Stimulated activated CD8-positive, alpha-beta memory T cell treated with anti-CD3 and anti-CD28 coated beads, Interleukin-4, amount 100 ng/mL, for 4 hours (primary cell): ENCODE measurements at places on chromosomes 5 and 9.

DNA sequence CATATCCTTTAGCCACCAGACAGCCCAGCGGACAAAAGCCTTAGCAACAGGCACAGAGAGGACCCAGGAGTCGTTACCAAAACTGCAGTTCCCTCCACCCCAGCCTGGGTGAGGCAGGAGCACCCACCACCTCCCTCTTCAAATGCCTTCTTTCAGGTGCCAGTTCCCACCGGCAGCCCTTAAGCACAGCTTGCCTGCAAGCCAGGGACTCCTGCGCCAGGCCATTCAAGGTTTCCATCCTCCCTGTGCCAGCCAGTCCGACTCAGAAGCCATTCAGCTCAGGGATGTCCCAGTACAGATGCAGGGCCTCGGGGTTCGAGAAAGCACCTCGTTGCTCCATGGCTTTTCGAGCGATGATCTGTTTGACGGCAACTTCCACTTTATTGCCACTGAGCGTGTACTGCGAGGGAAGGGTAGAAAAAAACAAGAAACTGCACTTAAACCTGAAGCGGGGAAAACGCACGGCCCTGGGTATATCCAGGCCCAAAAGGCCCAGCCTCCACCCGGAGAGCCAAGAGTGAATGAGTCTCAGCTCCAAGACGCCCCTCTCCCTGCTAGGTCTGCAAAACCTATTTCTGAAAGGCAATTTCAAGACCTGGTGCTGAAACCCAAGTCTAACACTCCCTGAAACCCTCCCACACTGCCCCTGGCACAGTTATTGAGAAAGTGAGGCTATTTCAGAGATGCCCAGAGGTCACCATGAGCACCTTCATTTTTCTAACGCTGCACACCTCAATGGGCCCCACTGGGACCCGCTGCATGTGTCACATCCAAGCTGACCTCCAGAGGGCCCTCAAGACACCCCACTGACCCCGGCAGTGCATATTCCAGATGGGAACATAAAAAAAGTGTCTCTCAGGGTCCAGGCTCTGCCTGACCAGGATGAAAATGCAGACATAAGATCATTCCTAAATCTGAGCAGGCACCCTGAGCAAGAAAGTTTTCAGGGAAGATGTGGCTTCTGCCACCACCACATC, 36.8 kb upstream of the ZNF354A start:
- DNase-seq: no peak

DNA sequence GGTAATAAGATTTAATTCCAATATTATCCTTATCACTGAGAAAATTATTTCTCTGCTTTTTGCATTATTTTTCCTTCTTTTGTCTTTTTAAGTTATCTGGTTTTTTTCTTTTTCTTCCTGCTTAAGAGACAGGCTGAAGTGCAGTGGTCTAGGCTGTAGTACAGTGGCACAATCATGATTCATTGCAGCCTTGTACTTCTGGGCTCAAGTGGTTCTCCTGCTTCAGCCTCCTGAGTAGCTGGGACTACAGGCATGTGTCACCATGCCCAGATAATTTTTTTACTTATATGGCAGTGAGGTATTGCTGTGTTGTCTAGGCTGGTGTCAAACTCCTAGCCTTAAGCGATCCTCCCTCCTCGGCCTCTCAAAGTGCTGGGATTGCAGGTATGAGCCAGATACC, 93.9 kb downstream of the SLC44A1 start:
- DNase-seq: no peak

GRCh38 chr5:158224253-158224652, 365.3 kb upstream of the CLINT1 start:
- no peak for DNase-seq

DNA sequence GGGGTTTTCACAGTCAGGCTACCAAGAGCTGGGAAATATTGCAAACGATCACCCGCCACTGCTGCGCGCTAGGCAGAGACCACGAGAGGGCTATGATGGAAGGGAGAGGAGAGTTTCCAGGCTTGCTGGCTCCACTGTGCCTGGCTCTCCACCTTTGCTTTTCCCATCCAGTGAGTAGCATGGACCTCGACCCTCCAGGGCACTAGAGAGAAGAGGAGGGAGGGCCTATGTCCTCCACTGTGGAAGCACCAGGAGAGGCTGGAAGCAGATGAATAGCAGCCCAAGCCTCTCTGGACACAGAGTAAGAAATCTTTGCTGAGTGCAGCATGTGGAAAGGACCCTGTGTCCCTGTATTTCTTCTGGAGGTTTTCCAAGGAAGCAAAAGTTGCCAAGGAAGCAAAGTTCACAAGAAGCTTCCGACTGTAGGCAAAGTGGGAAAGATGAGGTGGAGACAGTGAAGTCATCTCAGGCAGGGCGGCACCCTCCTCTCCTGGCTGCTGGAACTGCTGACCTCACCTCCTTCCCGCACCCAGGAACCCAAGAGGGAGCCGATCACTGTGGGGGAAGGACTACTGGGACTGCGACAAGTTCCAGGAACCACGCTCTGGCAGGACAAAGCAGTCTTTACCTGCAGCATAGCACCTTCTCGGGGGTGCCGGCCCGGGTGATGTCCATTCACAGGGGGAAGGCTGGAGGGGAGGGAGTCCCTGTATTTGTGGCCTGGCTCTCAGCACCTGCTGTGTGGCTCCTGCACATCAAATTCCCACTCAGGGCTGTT, 79.6 kb downstream of the CSNK1A1 start:
- DNase-seq: no peak

- no peak for DNase-seq
These were observed 30.0 kb upstream of the IL6ST start for GRCh38 chr5:56024810-56025150.

DNA sequence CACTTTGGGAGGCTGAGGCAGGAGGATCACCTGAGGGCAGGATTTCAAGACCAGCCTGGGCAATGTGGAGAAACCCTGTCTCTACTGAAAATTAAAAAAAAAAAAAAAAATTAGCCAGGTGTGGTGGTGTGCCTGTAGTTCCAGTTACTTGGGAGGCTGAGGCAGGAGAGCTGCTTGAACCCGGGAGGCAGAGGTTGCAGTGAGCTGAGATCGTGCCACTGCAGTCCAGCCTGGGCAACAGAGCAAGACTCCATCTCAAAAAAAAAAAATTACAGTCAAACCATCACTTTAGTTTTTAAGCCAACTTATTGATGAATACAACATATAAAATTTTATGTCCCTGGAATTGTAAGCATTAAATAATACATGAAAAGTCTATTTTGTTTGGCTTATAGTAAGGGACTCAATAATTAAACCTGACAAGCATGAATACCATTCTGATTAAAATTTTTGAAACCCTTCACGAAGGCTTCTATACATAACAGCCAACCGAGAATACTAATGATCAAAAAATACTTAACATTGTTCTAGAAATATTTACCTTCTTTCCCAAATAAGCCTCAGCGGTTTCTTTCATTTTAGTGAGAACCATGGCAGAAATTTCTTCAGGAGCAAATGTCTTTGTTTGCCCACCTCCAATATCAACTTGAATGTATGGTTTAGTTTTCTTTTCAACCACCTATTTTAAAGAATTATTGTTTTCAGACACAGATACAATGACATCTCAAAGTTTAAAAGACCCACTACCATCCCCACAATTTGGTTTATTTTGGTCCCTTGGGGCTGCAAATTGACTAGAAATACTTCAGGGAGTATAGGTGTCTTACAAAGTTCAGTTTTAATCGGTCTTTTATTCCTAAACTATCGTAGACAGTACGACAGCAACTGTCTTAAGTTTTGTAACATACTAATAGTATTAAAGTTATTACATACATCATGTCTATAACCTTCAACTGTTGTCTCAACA, 1.2 kb downstream of the HSPA5 start:
- DNase-seq: no peak

DNA sequence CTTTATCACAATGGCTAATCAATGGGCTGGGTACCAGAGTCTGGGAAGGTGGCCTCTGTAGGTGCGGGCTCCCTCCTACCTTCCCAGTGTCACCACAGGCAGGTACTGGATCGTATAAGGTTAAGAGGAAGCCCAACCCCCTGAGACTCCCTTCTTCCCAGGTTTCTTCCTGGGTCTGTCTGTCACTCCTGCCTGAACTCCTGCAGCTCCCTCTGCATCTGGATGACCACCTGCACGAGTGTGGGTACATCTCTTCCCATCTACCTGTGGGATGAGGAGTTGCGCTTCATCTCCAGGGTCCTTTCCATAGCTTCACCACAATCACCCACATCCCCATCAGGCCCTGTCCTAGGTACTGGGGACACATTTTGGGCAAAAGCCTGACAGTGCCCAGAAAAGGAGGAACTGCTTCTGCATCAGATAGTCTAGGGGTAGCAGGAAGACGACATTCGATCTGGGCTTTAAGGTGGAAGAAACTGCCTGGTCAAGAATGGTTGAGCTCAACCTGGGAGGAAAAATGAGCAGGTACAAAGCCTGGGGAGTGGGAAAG, 112.2 kb upstream of the ALDH1B1 start:
- no peak for DNase-seq

- no peak for DNase-seq
These were observed 98.8 kb upstream of the RAPGEF1 start for GRCh38 chr9:131838530-131839280.

- DNase-seq: no peak
These were observed 43.6 kb upstream of the TRMT10B start for GRCh38 chr9:37710046-37710445.

DNA sequence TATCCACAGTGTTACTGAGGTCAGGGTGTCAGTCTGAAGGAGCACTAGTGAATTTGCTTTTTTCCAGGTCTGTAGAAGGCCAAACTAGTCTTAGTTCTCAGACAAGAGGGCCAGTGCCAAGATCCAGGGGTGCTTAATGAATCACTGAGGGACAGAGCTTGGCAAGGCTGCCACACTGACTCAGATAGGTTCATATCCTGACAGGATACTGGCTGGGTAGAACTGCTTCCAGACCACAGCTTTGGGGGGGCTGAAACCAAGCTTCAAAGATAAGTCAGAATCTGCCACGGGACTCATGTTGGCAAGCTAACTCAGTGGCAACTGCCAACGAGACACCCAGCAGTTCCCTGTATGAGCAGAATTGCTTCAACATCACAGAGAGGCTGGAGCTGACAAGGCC, 1125.4 kb downstream of the EFNA5 start:
- no peak for DNase-seq

GRCh38 chr5:180070756-180071530, 616 bp downstream of the RNF130 start:
- DNase-seq: no peak

DNA sequence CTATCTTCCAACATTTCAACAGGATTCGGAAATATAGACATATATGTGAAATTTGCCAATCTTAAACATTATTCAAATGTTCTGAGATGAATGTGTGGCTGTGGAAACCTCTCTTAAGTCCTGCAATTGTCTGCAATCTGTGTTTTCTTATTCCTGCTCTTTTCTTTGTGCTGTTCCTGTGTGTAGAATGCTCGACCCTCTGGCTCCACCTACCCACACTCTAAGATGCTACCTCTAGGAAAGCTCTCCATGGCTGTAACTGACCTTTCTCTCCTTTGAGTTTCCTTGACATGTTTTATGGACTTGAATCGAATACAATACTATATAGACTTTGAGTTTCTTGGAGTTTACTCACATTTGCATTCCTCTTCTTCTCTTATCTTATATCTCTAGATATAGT, 120.6 kb upstream of the ASTN2 start:
- no peak for DNase-seq

DNA sequence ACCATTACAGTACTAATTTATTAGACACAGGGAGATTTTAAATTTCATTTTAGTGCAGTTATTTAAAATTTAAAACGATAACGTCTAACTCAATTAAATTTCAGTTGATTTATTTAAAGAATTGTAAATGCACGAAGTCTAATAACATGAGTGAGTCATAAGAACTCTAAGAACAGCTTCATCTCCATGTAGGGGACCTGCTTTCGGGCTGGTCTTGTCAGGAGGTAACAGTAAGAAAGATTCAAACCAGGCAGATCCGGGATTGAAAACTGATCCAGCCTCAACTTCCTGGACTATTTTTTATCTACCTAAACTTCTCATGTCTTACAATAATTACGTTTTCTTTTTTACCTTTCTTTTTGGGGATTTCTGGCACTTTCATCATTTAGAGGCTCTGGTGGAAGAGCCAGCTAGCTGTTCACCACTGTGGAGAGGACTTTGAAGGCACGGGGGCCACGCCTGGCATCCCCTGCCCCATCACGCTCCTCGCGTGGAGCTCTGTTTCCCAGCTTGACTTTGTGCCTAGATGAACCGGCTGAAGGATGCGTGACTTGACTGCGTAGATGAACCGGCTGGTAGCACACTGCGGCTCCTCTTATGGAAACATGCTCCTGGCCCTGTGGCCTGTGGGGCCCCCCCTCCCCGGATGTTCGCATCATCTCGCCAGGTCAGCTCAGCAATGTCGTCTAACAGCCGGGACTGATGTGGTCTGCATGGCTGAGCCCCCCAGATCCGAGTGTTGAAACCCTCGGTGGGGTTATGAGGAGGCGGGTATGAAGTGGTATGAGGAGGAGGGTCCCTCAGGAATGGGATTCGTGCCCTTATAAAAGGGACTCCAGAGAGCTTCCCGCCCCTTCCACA, 26.0 kb downstream of the NDUFS6 start:
- no peak for DNase-seq

DNA sequence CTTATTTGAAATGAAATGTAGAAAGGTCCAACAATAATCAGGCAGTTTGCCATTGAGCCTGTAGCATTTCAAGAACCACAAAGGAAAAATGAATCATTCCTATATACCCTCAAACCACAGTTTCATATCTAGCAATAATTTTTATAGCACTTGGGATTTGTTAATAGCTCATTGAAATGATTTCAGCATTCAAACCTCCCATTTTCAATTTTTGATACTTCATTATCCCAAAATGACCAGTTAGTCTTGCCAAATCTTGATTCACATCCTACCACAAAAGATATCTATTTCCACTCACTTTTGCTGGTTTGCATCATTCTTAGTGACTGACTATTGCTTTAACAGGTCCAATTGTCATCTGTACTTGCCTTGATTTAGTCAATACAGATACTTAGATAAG, 790.1 kb downstream of the TLE1 start:
- no peak for DNase-seq

- DNase-seq: no peak
These were observed 3.4 kb downstream of the BRD3OS start for GRCh38 chr9:134028575-134029247.

GRCh38 chr9:104944356-104944755, 16.4 kb upstream of the ABCA1 start:
- DNase-seq: no peak

DNA sequence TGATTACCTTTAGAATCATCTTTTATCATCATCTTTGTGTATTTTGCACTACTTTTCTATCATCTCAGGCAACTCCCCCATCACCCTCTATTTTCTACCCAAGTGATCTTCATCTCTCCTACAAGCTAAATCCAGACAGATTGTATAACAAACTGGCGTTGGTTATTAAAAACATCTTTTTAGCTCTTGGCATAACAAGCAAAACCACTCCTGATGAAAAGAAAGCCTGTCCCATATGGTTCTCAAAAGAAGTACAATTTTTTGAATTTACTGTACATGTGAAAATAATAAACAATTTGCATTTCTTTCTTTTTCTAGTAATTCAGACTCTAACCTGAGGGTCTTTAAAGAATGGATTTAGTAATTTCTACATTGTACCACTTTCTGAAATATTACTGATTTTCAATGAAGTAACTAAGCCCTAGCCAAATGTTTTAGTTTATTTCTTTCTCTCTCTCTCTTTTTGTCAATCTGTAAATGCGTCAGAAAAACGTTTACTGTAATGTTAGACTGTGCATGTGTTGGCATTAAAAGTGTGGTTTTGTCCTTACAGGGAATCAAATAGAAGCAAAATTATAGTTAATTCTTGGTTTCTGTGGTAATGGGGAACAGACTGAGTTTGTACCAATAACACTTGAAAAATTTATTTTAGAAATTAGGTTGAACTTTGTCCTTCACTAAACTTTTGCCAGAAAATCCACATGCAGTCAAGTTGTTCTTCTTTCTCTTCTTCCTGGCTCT, 52.5 kb upstream of the RPS23 start:
- DNase-seq: no peak

- DNase-seq: no peak
These were observed 6.8 kb downstream of the CXXC5 start for GRCh38 chr5:139654871-139655491.
